ENCODE measurements at places on chromosomes 16 and 17.

- DNase-seq = no peak
Measured at GRCh38 chr16:81463296-81463890, 18.8 kb downstream of the CMIP start.

DNA sequence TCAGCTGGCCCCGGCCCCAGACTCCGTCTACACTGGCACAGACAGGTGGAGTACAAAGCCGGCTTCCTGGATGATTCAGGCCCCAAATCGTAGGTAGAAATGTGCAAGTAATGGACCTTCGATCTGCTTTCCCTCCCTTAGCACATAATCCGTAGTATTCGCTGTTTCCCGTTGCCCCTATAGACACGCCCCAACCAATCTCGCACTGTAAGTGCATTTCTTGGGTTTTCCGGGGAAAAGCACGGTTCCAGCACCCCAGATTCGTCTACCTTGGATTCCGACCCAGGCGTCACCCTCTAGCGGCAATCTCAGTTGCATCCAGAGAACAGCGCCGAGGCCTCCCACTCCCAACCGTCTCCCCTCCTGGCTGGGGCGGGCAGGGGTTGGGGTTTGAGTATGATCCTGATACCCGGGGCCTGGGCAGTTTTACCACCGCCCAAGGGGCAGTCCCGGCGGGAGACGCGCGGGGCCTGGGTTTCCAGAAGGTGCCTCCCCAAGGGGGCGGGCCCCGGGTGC lies 12.1 kb upstream of the FOXF1 start:
- no peak for DNase-seq

DNA sequence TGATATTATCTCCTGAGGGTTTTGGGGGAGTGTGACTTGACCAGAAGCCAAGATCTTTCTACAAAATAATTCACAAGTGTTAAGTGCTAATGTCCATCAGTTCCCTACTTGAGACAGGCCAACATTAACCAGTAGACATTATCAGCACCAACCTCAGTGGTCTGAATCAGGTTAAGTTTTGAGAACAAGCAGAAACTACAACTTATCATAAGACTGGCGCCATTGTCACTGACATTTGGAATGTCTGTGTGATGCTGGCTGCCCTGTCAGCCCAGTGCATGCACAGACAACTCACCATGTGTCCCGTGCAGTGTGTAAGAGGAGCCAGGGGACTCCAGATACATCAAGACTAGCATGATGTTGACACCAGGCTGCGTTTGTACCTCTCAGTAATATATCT lies 76.8 kb downstream of the CCDC182 start:
- no peak for DNase-seq

GRCh38 chr17:43830510-43831140 lies 2.3 kb downstream of the MPP3 start:
- no peak for DNase-seq

DNA sequence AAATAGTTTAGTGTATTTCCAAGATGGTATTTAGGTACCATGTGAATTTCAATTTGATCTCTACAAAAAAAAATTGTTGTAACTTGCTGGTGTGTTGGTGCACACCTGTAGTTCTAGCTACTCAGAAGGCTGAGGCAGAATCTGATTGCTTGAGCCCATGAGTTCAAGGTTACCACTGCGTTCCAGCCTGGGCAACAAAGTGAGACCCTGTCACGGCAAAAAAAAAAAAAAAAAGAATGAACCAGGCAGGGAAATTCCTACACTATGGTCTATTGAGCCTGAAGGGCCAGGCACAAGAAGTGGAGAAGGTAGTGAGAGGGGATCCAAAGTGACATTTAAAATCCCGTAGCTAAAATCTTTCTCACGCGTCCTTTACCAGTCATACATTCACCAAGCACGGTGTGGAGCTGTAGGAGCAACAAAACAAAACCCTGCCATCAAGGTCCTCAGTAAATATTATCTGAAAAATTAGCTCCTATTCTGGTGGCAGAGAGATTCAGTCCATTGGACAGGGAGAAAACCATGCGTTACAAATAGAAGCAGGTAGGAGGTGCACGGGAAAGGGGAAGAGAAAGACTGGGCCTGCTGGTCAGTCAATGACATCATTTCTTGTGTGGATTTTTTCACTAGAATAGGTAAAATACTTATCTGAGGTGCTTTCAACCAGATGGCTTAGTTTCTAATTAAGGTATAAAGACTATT lies 27.3 kb downstream of the TXNDC11 start:
- no peak for DNase-seq

DNA sequence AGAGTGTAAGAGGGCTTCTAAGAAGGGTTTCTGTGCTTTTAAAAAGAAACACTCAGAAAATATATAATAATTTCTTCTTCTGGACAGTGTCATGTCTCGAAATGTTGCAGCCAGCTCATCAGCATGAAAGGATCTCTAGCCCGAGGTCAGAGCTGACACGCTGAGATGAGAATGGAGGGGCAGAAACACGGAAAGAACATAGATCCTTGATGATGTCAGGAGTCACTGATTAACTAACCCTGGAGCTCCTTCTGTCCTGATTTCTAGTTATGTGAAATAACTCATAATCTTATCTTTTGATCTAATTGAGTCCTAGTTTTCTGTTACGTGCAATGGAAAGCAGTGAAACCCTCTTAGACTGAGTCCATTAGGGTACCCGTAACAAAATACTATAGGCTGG lies 10.3 kb upstream of the TOX3 start:
- DNase-seq = no peak

GRCh38 chr17:39236981-39237441 lies 11.3 kb upstream of the STAC2 start:
- DNase-seq = no peak
